Activated T-helper 1 cell treated with anti-CD3 and anti-CD28 coated beads, Interleukin-12 subunit alpha, Interleukin-12 subunit beta, Interleukin-2, Interleukin-4 antibody, amounts not matched to agents 30 ng/mL and 10 ng/mL and 1 ng/mL, durations not matched to agents 14 hours and 24 hours and 36 hours (primary cell): ENCODE measurements at places on chromosomes 6 and 20. TPM values are rescaled to one million over a fixed set of nuclear protein-coding genes. Genes with fewer than 3 reads are reported as not detected.

Gene TOP1
- 120 and 123 TPM in 2 replicates for total RNA-seq

Gene PRDM1
- total RNA-seq, result 74.1 and 78.8 TPM in 2 replicates

- no peak for DNase-seq
- H3K27ac ChIP-seq, result no peak overlapping the region
- H3K4me3 ChIP-seq, result no peak overlapping the region
- H3K27me3 ChIP-seq, result peaks cover 30% of the 10 kb centered on the region
- no peaks in the 10 kb centered on the region for H3K4me1 ChIP-seq
- H3K36me3 ChIP-seq, result no peaks in the 10 kb centered on the region
Measured at GRCh38 chr20:708956-709355, 33.4 kb upstream of the SCRT2 start.

Gene TCP11
- not detected in 2 replicates for total RNA-seq

Gene PHACTR1
- total RNA-seq, result 0.42 and 0.44 TPM in 2 replicates

DNA sequence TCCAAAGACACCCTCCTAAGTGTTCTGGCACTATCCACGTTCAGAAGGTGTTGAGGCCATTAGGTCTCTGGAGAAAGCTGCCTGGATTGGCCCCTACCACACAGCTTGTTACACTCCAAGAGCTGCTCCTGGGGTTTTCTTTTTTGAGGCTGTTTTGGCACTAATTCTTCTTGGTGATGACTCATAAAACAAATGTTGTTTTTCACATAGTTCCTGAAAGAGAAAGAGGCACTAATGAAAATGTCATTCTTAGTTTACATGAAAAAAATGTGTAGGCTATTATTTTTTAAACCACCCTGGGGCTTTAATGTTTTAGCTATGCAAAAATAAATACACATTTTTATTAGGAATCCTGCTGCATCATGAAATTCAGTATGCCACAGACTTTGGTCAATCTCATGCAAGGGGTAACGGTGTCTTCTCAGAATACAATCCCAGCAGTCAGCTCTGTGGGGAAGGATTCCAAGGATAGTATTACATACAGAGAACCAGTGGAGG lies 38.1 kb downstream of the TBPL1 start:
- peaks cover 7% of the 10 kb centered on the region for H3K36me3 ChIP-seq
- no peak overlapping the region for H3K4me3 ChIP-seq
- H3K4me1 ChIP-seq, result peaks cover 9% of the 10 kb centered on the region
- no peak for DNase-seq
- H3K27me3 ChIP-seq, result no peaks in the 10 kb centered on the region
- H3K27ac ChIP-seq, result no peak overlapping the region

- no peak for DNase-seq
- H3K27me3 ChIP-seq, result no peaks in the 10 kb centered on the region
- no peak overlapping the region for H3K4me3 ChIP-seq
- no peak overlapping the region for H3K27ac ChIP-seq
Measured at GRCh38 chr6:35360349-35361138, 18.2 kb downstream of the PPARD start.

Gene SMOC2
- not detected in 2 replicates for total RNA-seq

DNA sequence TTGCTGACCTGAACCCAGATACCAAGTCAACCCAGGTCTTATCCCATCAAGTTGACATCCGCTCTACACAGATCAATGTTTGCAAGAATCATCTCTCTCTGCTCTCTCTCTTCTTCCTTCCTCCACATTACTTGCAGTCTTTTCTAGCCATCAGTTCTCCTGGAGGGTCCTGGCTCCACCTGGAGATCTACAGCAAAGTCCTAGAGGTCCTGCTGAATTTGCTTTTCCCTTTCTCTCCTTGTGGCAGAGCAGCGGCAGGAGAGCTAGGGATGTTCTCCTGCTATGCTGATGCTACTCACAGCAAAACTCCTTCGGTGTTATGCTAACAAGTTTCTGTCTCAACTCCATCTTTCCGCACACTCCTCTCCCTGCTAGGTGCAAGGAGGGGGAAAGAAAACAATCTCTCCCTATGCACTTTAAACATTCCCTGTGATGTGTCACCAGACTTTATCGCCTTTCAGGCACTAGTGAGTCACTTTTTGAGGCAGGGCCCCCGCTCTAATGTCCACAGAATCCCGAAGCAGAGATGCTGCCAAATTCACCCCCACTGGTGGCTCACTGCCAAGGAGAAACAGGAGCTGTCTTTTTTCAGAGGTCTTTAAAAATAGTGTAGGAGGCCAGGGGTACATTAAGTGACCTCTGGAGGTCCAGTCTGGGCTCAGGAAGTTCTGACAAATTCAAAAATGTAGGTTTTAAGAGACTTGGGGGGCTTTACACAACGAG lies 62.6 kb downstream of the FAM50B start:
- no peak for DNase-seq
- no peak overlapping the region for H3K4me3 ChIP-seq
- H3K4me1 ChIP-seq, result peaks cover 29% of the 10 kb centered on the region
- no peak overlapping the region for H3K27ac ChIP-seq

GRCh38 chr6:150857062-150857944 lies 8.2 kb upstream of the MTHFD1L start:
- DNase-seq, result no peak
- peaks cover 15% of the 10 kb centered on the region for H3K4me1 ChIP-seq
- no peak overlapping the region for H3K4me3 ChIP-seq
- peaks cover 6% of the 10 kb centered on the region for H3K27me3 ChIP-seq
- H3K36me3 ChIP-seq, result no peaks in the 10 kb centered on the region
